ENCODE measurements at places on chromosomes 4 and X.

DNA sequence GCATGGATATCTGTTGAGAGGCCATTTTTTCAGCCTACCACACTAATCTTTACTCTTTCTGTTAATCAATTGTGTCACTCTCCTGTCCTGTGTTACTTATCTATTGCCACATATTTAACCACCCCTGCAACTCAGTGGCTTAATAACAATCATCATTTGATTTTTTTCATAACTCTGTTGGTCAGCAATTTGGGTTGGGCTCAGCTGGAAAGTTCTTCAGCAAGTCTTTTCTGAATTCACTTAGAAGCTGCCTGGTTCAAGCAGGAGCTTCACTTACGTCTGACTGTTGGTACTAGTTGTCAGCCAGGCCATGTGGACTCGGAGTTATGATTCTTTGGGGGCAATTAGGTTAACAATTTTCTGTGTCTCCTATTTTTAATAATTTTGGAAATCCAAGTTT is 50.1 kb downstream of the CPE start:
- DNase-seq: no peak

GRCh38 chr4:151045907-151046306 is 30.8 kb upstream of the LRBA start:
- DNase-seq: peak; percentile 73

- DNase-seq: no peak
Measured at GRCh38 chr4:48949518-48950219, 36.4 kb upstream of the CWH43 start.

DNA sequence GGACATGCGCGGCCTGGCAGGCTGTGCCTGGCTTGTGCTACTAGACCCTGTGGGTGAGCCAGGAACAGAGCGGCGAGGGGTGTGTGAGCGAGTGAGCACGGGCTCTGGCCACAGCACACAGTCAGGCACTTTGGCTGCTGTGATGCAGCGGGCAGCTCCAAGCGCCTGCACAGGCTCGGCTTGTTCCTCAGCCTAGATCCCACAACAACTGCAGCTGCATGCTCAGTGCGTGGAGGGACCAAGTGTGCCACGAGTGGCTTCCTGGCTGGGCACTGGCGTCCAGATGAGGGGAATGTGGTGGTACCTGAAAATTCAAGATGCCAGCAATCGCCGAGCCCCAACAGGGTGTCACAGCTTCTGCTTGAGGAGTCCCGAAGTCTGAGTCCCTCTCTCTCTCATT is 1056.6 kb downstream of the RAPGEF2 start:
- no peak for DNase-seq

GRCh38 chrX:119455264-119455663 is 13.0 kb upstream of the SLC25A5 start:
- no peak for DNase-seq

- peak; percentile 85 for DNase-seq
Measured at GRCh38 chr4:54484383-54484782, 173.4 kb upstream of the KIT start.

- DNase-seq: peak; percentile 34
Measured at GRCh38 chr4:138639018-138639741, 376.4 kb upstream of the NOCT start.

GRCh38 chr4:129429581-129430320 is 333.8 kb downstream of the C4orf33 start:
- DNase-seq: peak; percentile 49

DNA sequence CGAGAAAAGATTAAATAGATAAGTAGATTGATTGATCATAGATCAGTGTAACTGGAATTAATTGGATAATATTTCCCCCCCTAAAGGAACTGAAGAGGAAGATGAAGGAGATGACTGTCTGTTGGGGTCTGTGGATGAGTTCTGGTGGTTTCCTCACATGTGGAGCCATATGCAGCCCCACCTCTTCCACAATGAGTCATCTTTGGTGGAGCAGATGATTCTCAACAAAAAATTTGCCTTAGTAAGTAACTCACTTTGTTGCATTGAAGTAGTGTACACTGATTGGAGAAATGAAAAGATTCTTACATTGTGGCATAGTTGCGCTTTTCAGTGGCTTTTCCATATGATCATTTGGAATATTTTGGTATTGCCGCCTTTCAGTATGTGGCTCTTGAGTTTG is 80.4 kb downstream of the NDST3 start:
- no peak for DNase-seq

- DNase-seq: no peak
Measured at GRCh38 chr4:10031668-10032590, 10.6 kb upstream of the SLC2A9 start.

DNA sequence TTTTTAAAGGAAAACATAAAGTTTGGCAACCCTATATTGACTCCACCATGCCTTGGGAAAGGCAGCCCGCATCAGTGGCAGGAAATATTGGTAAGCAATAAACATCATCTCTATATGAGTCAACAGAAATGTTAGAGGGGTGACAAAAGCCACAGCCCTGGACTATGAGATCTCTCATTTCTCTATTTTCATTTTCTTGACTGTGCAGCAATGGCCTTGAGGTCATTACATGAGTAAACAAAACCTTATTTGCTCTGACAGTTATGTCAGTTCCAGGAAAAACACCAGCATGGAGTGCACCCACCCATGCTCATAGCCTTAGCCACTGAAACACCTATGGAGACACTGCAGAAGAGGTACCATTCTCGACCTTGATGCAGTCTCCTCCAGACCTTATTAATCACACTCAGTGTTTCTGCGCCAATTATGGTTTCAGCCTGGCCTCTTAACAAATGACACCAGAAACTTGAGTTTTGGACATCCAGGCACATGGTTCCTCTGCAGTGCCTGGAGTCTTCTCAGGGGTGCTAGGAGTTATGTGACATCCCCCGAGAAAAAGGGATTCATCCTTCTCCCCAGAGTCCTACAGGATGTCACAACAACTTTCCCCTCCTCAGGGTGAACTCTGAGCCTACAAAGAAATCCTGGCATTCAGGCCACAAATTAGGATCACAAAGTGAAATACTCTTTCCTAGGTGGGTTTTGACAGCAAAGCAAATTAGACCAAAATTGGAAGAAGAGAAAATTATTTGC is 16.0 kb upstream of the HPGD start:
- peak; percentile 70 for DNase-seq

DNA sequence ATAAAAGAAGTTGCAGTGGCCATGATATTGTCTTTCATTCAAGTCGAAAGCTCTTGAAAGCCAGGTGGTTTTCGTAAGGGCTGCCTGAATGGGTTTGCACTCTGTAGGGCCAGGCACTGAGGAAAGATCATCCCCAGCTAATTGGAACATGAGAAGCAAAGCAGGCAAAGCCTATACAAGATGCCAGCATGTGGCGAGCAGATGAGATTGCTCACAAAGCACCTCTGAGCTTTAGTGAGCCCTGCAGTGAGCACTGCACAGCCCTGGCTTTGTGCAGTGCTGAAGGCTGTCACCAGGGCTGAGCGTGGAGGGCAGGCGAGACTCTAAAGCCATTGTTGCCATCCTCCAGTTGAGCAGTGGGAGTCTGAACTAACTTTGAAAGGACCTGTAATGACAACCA is 53.8 kb downstream of the HADH start:
- DNase-seq: peak; percentile 64

DNA sequence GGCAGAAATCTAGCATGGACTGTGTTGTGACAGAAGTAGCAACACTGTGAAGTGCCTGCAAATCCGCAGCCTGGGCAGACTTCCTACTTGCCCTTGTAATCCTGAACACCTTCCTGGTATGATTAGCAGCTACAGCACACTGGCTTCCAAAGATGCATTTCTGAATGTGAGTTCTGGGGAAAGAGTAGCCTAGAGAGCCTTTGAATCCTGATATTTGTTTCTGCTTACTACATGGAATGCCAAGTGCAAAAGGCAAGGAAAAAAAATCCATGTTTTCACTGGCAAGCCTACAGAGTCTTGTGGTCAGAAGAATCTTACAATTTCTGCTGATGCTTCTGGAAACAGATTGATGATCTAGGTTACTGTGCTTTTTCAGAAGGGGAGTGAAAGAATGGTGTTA is 223.7 kb downstream of the COL25A1 start:
- DNase-seq: no peak

DNA sequence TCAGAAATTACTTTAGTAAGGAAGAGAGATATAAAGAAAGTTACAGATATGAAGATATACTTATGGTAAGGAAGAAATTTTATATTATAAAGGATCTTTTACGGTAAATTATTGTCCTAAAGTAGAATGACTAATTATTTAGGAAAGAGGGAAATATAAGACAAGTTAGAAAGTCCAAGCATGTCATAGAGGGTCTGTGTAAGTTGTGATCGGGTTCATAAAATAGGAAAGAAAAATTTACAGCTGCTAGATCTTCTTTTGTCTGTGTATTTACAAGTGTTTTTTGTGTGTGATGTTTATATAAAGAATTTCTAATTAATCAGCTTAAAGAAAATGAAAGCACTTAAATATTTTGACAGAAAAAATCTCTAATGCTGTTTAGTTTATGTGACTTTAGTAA is 1054.9 kb upstream of the DIAPH2 start:
- DNase-seq: no peak

GRCh38 chrX:7891928-7892327 is 35.3 kb downstream of the PNPLA4 start:
- no peak for DNase-seq

DNA sequence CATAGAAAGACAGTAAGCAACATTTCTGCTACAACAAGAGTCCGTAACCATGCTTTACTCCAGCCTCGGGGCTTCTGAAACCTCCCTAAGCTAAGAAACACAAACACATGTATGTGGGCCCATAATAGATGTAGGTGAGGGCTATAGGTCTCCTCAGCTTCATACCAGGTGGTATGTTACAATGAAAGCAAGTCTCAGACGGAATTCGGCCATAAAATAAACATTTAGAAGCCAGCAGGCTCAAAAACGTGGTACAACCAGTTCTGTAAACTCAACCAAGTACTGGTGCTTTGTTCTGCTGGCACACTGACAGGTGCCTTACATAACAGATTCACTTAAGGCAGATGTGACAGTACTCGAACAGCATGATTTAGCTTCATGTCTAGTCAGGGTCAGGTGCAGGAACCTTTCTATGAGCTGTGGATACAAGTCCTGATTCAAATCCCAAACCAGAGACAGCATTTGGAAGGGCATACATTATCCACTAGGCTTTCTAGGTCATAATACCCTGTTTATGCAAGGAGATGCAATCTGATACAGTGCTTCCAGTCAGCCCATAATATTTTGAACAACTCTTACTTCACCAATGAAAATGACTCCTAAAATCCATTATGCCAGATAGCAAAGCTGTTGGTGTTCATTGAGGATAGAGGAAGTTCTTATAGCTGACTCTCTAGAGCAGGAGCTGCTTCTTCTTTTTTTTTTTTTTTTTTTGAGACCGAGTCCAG is 113.8 kb upstream of the ENPP6 start:
- DNase-seq: peak; percentile 4

GRCh38 chr4:40212674-40213527 is 16.1 kb downstream of the RHOH start:
- no peak for DNase-seq

GRCh38 chrX:40855932-40856515 is 120.7 kb upstream of the MED14 start:
- DNase-seq: no peak

DNA sequence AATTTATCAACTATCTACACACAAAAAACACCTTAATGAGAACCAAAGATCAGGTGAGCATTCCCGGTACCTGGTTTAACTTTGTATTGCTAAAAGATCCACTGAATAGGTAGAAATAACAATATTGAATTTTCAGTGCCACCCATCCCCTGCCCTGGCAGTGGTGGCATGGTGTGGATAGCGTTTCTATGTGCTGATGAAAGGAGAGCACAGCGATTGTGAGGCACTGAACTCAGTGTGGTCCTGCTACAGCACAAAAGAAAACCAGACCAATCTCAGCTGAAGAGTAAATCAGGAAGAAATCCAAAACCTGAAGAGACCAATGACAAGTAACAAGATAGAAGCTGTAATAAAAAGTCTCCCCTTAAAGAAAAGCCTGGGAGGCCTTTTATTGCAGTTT is 984.6 kb upstream of the AGA start:
- no peak for DNase-seq

DNA sequence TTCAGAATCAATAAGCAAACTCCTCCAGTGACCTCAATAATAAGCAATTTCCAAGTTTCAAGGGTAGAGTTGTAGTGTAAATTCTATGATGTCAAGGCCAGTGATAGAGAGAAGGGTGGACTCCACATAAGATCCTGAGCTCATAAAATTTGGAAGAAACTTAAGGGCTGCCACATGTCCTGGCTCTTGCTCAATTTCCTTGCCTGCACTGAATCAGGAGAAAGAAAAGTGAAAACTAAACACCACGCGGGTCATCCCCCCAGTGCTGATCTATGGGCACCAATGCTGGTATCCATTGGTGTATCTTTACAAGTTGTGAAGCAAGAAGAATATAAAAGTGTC is 392.0 kb upstream of the INTU start:
- DNase-seq: no peak

DNA sequence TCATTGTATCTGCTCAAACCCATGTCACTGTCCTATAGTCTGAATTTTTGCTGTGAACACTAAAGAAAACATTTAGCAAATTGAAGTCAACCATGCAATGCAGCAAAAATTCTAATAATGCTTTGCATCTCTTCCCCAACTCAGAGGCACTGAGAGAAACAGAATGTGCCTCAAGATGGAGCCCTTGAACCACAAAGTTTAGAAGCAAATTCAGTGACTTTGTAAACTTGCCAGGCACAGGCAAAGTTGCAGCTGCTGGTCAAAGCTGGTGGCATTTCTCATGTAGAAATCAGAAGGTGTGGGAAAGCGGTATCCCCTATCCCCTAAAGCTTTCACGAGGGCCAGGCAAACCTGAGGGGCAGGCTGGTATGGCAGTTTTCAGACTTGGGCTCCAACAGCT is 121.7 kb upstream of the DIPK2B start:
- DNase-seq: peak; percentile 14

DNA sequence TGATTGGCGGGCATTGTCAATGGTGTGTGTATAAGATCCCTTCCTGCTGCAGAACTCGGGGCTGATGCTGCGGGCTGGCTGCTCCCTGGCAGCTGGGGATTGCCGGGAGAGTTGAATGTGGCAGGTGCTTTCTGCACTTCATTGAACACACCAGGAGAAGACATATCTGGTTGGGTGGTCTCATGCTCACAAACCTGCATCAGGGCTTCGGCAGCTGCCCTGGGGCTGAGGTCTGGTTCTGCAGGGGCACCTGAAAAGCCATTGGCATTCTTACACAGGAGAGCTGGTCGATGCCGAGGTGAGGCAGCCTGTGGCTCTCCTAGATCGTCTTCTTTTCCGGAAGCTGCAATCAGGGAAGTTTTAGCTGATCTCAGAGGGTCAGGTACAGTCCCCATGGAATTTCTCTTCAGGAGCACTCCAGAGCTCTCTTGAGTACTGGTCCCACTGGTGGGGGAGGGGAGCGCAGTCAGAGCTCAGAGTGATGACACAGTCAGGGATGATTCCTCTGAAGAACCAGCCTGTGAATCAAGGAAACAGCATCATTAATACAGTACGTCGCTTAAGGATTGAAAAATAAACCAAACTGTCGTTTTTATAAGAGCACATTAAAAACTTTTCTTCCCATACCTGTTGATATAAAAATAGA is 57.8 kb downstream of the GPRIN3 start:
- peak; percentile 79 for DNase-seq
